Osteoblast (primary cell): ENCODE measurements at places on chromosomes 3 and 15. TPM values are rescaled to one million over a fixed set of nuclear protein-coding genes. Genes with fewer than 3 reads are reported as not detected.
A peak's percentile ranks its signal among the peaks of the same experiment; 100 is the strongest.

CAMK2N2 gene
- not detected in 2 replicates for total RNA-seq

SPINK8 gene
- total RNA-seq, result not detected in 2 replicates

PLOD2 gene
- total RNA-seq, result 282 and 345 TPM in 2 replicates

DRD3 gene
- not detected in 2 replicates for total RNA-seq

MEX3B gene
- 11.2 and 15.2 TPM in 2 replicates for total RNA-seq

DNA sequence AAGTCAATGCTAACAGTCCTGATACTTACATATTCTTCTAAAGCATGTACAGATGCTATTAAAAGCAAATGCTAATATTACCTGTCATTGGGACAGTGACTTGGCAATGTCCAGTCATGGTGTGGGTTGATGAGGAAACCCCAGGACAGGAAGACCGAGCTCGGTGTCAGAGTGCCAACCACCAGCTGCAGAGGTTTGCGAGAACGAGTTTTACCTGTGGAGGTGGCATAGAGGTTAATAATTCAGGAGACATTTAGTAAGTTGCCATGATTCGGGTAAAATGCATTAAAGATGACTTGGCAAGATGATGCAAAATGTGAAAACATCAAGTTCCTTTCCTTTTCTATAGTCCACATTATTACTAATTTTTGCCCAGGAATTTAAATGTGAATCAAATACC, 94.5 kb downstream of the ABI3BP start:
- H3K27me3 ChIP-seq, result no peaks in the 10 kb centered on the region
- peaks cover 15% of the 10 kb centered on the region for H3K36me3 ChIP-seq
- H3K4me1 ChIP-seq, result peaks cover 48% of the 10 kb centered on the region
- no peak for DNase-seq

GRCh38 chr15:63004211-63004610, 38.3 kb upstream of the TPM1 start:
- H3K4me1 ChIP-seq, result no peaks in the 10 kb centered on the region
- H3K27ac ChIP-seq, result no peak overlapping the region
- no peak overlapping the region for H3K4me3 ChIP-seq

DNA sequence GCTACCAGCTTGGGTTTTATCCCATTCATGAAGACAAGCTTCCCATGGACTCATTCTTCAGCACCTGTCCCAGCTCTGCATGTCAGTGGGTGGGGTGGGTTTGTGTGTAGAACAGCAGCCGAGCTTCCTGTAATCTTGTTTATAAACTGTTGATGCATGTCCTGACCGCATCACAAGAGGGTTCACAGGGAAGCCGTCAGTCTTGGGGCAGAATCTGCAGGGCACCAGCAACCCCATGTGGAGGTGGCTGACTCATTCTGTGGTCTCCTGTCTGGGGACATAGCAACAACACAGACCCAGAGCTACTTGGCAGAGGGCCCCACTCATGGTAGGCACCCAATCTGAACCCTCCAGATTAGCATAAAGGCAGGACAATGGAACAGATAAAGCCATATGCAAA, 35.6 kb downstream of the DAPK2 start:
- DNase-seq, result peak; percentile 86
- peak overlapping the region; percentile 21 for H3K27ac ChIP-seq
- H3K4me3 ChIP-seq, result no peak overlapping the region
- H3K36me3 ChIP-seq, result no peaks in the 10 kb centered on the region

- H3K36me3 ChIP-seq, result no peaks in the 10 kb centered on the region
- H3K4me3 ChIP-seq, result no peak overlapping the region
- no peaks in the 10 kb centered on the region for H3K4me1 ChIP-seq
- no peaks in the 10 kb centered on the region for H3K27me3 ChIP-seq
Measured at GRCh38 chr3:145911016-145911415, 250.0 kb downstream of the PLOD2 start.

DNA sequence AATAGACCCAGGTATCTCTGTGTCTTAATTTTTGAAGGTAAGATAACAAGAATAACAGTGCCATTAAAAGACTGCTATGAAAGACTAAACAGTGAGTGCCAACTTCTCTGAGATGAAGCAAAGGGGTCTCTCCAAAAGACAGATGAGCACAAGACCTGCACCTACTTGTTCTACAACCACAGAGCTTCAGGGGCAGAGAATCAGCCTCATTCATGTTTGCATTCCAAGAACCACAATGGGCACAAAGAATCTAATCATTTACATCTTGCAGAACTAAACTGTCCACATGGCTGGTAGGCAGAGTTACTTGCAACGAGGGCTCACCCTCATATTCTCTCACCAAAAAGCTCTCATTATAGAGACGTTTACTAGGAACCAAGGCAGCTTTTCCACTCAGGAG, 83.9 kb downstream of the PEAK1 start:
- no peak for DNase-seq
- no peaks in the 10 kb centered on the region for H3K27me3 ChIP-seq
- H3K4me1 ChIP-seq, result peaks cover 7% of the 10 kb centered on the region
- H3K36me3 ChIP-seq, result no peaks in the 10 kb centered on the region
- H3K4me3 ChIP-seq, result no peak overlapping the region
- no peak overlapping the region for H3K27ac ChIP-seq

- no peak within 1 kb of the TSS for H3K4me3 ChIP-seq
- H3K4me1 ChIP-seq, result no peaks in the 10 kb centered on the region
- no peak for DNase-seq
- no peak within 1 kb of the TSS for H3K27ac ChIP-seq
- H3K27me3 ChIP-seq, result peaks cover 16% of the 10 kb centered on the region
Measured at GRCh38 chr3:46242120-46242519, at the start of gene CCR3. Gene CCR3 (plus strand): TSS chr3:46242460. CDS start chr3:46265159, 22,699 bp downstream.

- H3K27me3 ChIP-seq, result peaks cover 25% of the 10 kb centered on the region
- no peak overlapping the region for H3K27ac ChIP-seq
- no peak for DNase-seq
- H3K36me3 ChIP-seq, result no peaks in the 10 kb centered on the region
- no peaks in the 10 kb centered on the region for H3K4me1 ChIP-seq
Measured at GRCh38 chr3:126135406-126136076, 44.8 kb downstream of the ALDH1L1 start.

DNA sequence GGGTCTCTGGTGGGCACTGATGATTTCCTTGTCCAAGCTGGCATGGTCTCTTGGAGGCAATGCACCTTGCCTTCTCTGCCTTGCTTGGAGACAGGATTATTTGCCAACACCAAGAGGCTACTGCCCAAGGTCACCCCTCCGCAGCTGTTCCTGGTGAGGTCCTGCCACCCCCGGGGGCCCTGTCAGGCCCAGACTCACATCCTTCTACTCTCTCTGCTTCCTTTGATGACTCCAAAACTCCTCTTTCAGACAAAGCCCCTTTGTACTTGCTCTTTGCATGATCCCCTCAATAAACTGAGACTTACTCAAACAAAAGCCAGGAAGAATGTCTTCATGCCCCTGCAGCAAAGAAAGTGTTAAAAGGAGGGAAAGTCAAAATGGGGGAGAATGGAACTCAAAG, 137.7 kb downstream of the MEX3B start:
- H3K27ac ChIP-seq, result no peak overlapping the region
- H3K36me3 ChIP-seq, result no peaks in the 10 kb centered on the region
- no peaks in the 10 kb centered on the region for H3K4me1 ChIP-seq
- H3K4me3 ChIP-seq, result no peak overlapping the region

DNA sequence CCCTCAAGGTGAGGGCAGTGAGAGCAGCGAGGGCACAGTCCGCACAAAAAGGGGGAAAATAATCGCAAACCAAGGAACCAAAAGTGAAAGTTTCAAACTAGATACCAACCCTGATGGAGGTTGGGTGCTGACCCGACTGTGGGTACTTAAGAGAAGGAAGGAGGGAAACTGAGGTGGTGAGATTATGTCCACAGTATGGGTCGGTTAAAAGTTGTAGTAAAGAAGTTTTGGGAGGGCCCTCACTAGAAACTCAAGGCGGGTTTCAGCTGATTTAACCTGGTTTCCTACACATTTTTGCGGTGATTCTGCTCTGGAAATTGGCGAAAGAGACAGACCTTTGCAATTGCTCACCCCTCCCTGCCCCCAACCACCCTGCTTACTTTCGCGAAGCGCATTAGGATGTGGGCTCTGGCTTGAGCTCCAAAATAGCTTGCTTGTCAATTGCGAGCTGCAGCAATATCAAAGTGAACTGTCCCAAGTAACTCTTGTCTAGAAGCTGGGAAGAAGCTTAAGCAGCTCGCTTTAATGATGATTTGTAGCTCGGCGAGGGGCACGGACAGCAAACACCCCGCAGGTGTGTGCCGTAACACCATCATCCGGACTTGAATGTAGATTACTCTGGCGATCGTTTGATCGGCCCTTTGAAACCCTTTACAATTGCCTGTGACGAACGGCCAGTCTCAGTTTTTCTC, 15.8 kb downstream of the SOX2 start:
- H3K27me3 ChIP-seq, result peaks cover 69% of the 10 kb centered on the region
- DNase-seq, result no peak
- no peaks in the 10 kb centered on the region for H3K4me1 ChIP-seq
- no peaks in the 10 kb centered on the region for H3K36me3 ChIP-seq

- peaks cover 5% of the 10 kb centered on the region for H3K36me3 ChIP-seq
- peak overlapping the region; percentile 15 for H3K4me3 ChIP-seq
- DNase-seq, result peak; percentile 35
- H3K4me1 ChIP-seq, result peaks cover 40% of the 10 kb centered on the region
- peak overlapping the region; percentile 88 for H3K27ac ChIP-seq
Measured at GRCh38 chr3:149449182-149449581, 25.3 kb upstream of the TM4SF4 start.

DNA sequence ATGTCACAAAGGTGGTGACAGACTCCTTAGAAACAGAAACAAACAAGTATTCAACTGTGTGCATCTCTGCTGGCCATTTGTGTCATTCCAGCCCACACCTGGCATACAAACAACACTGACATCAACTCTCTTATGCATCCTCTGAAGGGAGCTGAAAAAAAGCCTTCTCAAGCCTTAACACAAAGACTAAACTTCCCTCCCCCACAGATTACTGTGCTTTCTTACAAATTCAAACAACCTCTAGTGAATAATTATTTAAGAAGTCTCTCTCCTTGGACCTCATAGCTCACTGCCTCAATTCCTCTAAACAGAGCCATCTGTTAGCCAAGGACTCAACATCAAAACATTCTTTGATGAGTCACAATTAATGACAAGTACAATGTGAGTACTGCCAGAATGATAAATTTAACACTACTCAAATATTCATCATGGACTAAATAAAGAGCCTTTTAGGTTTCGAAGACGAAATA, 132.1 kb downstream of the WDR76 start:
- DNase-seq, result peak; percentile 50
- peaks cover 21% of the 10 kb centered on the region for H3K4me1 ChIP-seq
- no peaks in the 10 kb centered on the region for H3K27me3 ChIP-seq
- H3K36me3 ChIP-seq, result no peaks in the 10 kb centered on the region
- H3K4me3 ChIP-seq, result no peak overlapping the region

- no peaks in the 10 kb centered on the region for H3K4me1 ChIP-seq
- no peaks in the 10 kb centered on the region for H3K36me3 ChIP-seq
- H3K27ac ChIP-seq, result no peak overlapping the region
- H3K4me3 ChIP-seq, result no peak overlapping the region
Measured at GRCh38 chr3:8103954-8104353, 397.7 kb upstream of the LMCD1 start.

DNA sequence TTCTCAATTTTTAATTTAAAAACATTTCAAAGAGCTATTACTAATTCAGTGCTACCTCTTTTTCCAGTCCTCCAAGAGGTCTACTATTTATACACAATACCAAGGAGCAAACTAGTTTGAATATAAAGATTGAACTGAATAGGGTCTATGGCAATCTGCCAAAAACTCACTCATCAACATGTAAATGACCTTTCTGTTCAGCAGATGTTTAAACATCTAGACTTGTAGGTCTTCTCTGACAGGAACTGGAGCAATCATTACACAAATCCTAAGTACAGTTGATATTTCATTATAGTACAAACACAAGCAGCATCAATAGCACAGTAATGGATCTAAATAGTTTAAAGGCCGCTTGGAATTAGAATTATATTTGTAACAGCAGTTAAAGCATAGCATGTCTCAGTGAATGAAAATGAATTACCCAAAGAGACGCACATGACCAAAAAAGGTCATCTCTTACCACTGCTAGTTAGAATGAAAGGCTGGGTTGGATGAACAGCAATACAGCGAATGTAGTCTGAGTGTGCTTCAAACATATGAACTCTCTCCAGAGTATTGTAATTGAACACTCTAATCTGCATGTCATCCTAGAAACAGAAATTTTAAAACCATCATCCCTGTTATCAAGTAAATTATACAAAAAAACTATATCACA, 10.7 kb downstream of the COPB2 start:
- peak; percentile 62 for DNase-seq
- H3K4me3 ChIP-seq, result no peak overlapping the region
- no peak overlapping the region for H3K27ac ChIP-seq
- H3K36me3 ChIP-seq, result peaks cover 89% of the 10 kb centered on the region
- no peaks in the 10 kb centered on the region for H3K27me3 ChIP-seq

DNA sequence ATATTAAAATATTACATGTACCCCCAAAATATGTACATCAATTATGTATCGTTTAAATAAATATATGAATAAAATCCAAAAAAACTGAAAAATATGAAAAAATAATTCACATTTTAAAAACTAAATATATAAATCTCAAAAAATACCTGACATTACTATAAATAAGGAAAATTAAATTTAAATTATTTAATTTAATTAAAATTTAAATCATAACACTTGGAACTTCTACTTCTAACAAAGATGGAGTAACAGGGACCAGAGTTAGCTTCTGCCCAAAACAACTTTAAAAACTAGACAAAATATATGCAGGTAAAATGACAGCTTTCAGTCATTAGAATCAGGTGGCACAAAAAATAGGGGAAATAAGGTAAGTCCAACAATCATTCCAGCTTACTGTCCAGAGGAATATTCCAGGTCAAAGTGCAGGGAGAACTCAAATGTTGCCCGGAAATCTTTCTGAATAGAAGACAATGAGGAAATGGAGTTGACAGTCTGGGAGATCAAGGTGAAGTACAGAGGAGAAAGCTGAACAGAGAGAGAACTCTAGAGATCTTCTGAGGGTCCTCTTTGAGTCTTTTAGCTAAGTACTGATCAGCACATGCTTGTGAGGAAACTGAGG, 207.7 kb upstream of the ATP11B start:
- no peak overlapping the region for H3K4me3 ChIP-seq
- no peaks in the 10 kb centered on the region for H3K4me1 ChIP-seq
- H3K36me3 ChIP-seq, result no peaks in the 10 kb centered on the region
- no peak for DNase-seq
- no peak overlapping the region for H3K27ac ChIP-seq

GRCh38 chr3:66910266-66911055, 87.6 kb upstream of the KBTBD8 start:
- H3K4me1 ChIP-seq, result no peaks in the 10 kb centered on the region
- no peaks in the 10 kb centered on the region for H3K27me3 ChIP-seq
- no peaks in the 10 kb centered on the region for H3K36me3 ChIP-seq
- no peak for DNase-seq
- H3K27ac ChIP-seq, result no peak overlapping the region
- no peak overlapping the region for H3K4me3 ChIP-seq

DNA sequence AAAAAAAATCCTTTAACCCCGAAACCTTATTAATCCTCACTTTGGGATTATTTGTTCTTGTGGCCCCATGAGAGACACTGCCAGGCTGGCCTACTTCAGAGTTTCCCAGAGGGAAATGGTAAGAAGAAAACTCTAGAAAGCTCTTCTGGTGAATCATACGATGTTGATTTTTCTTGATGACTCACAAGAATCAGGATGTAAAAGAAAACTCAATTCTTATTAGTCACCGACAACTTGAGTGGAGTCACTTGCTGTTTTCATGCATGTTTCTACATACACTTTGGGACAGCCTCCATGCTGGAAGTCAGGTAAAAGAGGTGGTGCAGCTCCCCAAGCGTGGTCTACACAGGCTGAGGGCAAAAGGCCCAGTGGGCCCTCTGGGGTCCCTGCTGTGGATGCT, 42.8 kb downstream of the MYO5C start:
- H3K4me1 ChIP-seq, result peaks cover 39% of the 10 kb centered on the region
- H3K4me3 ChIP-seq, result no peak overlapping the region
- DNase-seq, result peak; percentile 92
- H3K27ac ChIP-seq, result peak overlapping the region; percentile 54

GRCh38 chr3:80055306-80055705, 287.5 kb upstream of the ROBO1 start:
- no peak for DNase-seq
- no peaks in the 10 kb centered on the region for H3K27me3 ChIP-seq
- H3K4me3 ChIP-seq, result no peak overlapping the region
- H3K36me3 ChIP-seq, result no peaks in the 10 kb centered on the region
